Ovary (tissue), 10 donors: ENCODE measurements at places on chromosomes 3 and 15. TPM values are rescaled to one million over a fixed set of nuclear protein-coding genes. Genes with fewer than 3 reads are reported as not detected.

WNT5A gene
- 26.9 TPM for total RNA-seq

DGKG gene
- total RNA-seq = 6.7 TPM

DNA sequence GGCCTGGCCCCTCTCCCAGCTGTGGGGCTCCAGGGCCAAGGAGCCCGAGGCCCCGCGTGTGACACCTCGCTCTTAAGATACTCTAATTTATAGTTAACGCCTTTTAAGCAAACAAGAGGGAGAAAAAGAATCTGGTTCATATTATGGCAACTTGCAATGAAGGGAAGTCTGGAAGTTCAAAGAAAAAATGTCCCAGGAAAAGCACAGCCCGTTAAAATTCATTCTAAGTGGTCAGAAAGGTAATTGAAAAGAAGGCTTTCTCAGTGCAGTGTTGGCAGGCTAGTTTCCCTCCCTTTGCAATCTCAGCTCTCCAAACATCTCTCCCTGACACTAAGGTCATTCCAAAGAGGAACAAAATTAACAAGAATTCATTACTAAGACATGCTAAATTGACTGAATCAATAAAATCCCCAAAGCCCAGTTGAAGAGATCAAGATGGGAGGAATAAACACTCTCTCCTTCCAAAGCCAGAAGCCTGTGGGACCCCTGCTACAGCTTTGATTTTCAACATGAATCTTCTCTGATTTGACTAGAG lies 339.3 kb downstream of the THSD4 start:
- no peak for DNase-seq

- DNase-seq = peak; percentile 78
These were observed at the start of gene DPH6 for GRCh38 chr15:35545824-35546510. DPH6 (minus strand) TSS chr15:35546165; CDS start chr15:35546141, 24 bp downstream.

DNA sequence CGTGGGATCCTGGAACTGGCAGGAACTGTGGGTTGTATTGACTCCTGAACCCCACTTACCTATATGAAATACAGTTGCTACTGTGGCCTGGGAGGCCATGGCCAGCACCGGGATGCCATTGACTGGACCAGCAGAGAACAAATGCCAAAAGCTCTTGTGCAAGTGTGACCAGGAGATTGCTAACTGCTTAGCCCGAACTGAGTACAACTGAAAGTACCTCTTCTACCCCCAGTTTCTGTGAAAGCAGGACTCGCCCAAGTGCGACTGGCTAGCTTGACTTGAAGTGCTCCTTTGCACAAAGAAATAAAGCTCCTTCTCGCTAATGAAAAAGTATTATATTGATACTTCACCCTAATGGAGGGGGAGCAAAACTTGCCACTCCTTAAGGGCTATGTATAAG lies 101.3 kb upstream of the ATP11B start:
- DNase-seq = no peak

PP2D1 gene
- not detected for total RNA-seq

GNAT1 gene
- total RNA-seq = not detected
